ENCODE measurements at places on chromosomes 6 and 20.

- DNase-seq: no peak
These were observed 101.9 kb upstream of the MOCS1 start for GRCh38 chr6:40036186-40036585.

DNA sequence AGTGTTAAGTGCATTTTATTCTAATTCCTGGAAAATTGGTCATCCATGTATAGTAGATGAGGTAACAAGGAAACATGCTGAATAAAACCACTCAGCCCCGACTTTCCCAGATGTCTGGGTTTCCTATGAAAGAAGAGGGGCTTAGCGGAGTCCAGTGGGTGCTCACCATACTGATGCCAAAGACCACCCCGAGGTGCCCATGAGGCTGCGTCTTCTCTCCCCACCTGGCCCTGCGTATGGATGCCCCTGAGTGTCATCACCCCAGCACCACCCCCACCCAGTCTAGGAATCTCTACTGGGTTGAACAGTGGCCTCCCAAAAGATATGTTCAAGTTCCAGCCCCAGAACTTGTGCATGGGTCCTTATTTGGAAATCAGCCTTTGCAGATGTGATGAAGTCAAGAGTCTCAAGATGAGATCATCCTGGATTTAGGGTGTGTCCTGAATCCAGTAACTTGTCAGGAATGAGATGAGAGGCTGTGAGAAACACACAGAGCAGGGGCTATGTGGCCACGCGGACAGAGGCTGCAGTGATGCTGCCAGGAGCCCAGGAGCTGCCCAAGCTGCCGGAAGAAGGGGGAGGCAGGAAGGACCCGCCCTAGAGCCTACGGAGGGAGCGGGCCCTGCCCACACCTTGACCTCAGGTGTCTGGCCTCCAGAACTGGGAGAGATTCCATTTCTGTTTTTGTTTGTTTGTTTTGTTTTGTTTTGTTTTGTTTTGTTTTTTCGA lies 124.6 kb upstream of the CDH4 start:
- no peak for DNase-seq

DNA sequence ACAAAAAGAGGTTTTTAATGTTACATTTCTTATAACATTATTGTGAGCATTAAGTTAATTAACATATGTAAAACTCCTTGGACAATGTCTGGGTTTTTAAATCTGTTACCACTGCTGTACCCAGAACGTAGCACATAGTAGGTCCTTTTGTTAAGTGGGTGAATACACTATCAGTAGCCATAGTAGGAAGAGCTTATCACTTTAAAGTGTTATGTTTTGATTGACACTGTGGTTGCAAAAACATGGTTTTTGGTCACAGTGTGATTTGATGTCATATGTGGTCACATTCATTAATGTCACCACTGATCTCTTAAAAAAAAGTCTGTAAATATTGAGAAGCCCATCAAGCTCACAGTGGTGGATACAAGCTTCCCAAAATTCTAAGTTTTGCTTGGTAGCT lies 160.7 kb downstream of the PLCB1 start:
- DNase-seq: no peak

DNA sequence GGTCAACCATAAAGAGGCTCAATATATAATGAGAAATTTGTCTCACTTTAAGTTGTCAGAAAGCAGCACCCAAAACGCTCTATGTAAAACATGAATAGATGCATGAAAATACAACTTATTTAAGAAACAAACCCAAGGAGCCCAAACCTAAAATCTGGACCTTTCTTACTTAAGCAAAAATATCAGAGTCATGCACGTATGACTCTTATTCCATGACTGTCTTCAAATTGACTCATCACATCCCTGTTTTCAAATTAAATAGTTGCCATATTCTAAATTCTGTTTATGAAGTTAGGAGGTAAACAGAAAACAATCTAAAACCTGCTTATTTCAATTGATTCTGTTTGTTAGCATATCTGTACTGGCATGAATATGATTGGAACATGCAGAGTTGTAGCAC lies 42.1 kb downstream of the ANKRD6 start:
- DNase-seq: no peak

DNA sequence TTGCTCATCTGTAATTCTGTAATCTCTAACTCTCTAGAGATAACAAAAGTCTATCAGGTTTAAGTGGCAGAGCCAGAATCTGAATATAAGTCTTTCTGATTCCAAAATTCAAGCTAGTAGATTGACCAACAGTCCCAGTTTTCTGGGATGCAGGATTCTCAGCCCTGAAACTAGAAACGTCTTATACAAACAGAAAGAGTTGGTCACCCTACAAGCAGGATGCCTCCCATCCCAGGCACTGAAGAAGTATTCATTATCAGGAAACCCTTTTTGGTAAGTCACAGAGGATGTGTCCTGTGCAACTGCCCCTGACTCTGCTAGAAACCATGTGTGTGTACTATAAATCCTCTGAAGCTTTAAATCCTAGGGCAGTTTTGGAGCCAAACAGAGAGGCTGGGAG lies 135.0 kb downstream of the CARMIL1 start:
- DNase-seq: no peak

- no peak for DNase-seq
These were observed 2.7 kb upstream of the JAG1 start for GRCh38 chr20:10676518-10676917.
